Activated CD8-positive, alpha-beta T cell treated with anti-CD3 and anti-CD28 coated beads, Interleukin-2, amount 10 ng/mL, durations not matched to agents 7 days and 5 days (primary cell): ENCODE measurements at places on chromosomes 16 and 17. TPM values are rescaled to one million over a fixed set of nuclear protein-coding genes. Genes with fewer than 3 reads are reported as not detected.

GRCh38 chr16:30885196-30885595, 8.7 kb downstream of the BCL7C start:
- no peaks in the 10 kb centered on the region for H3K27me3 ChIP-seq
- no peak overlapping the region for H3K4me3 ChIP-seq
- no peak overlapping the region for H3K27ac ChIP-seq
- H3K36me3 ChIP-seq, result peaks cover 40% of the 10 kb centered on the region

GRCh38 chr17:32772453-32773025, 104.4 kb downstream of the MYO1D start:
- no peak overlapping the region for H3K4me3 ChIP-seq
- H3K27me3 ChIP-seq, result no peaks in the 10 kb centered on the region
- no peak overlapping the region for H3K27ac ChIP-seq
- H3K4me1 ChIP-seq, result no peaks in the 10 kb centered on the region
- no peak for DNase-seq

TRAF4 gene
- total RNA-seq, result 78.4 TPM

- no peaks in the 10 kb centered on the region for H3K4me1 ChIP-seq
- H3K4me3 ChIP-seq, result no peak overlapping the region
- DNase-seq, result no peak
Observed at GRCh38 chr17:44636562-44636961, 19.7 kb upstream of the MEIOC start.

HSD17B2 gene
- not detected for total RNA-seq

ZFP3 gene
- 3.3 TPM for total RNA-seq

GRCh38 chr17:65027305-65027704, 29.2 kb downstream of the GNA13 start:
- no peaks in the 10 kb centered on the region for H3K27me3 ChIP-seq
- H3K27ac ChIP-seq, result peak overlapping the region; percentile 23
- H3K36me3 ChIP-seq, result peaks cover 42% of the 10 kb centered on the region
- DNase-seq, result peak; percentile 59
- H3K4me1 ChIP-seq, result peaks cover 63% of the 10 kb centered on the region

RNF222 gene
- 0.24 TPM for total RNA-seq

- no peak overlapping the region for H3K27ac ChIP-seq
- H3K4me1 ChIP-seq, result peaks cover 2% of the 10 kb centered on the region
- DNase-seq, result no peak
- H3K27me3 ChIP-seq, result no peaks in the 10 kb centered on the region
- H3K4me3 ChIP-seq, result no peak overlapping the region
Observed at GRCh38 chr16:75029854-75030253, 31.0 kb downstream of the ZNRF1 start.

DNA sequence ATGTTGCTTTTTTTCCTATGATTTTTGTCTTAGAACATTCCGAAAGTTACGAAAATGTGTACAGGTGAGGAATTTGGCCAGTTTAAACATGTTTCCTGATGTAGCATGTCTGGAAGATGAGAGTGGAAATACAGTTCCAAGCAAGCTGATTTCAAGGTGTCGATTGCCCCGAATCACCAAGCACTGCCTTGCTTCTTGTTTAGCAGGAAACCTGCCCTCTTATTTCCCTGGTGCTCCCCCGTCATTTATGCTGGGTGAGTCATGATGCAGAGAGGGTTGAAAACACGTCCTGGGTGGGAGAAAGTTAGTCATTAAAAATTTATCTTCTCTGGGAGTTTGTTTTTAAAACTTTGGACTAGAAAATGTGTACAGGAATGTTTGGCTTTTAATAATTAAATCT, 608.6 kb upstream of the EEF2KMT start:
- H3K36me3 ChIP-seq, result no peaks in the 10 kb centered on the region
- H3K4me3 ChIP-seq, result no peak overlapping the region
- H3K27me3 ChIP-seq, result no peaks in the 10 kb centered on the region
- H3K27ac ChIP-seq, result no peak overlapping the region

TEX14 gene
- total RNA-seq, result 0.10 TPM

DNA sequence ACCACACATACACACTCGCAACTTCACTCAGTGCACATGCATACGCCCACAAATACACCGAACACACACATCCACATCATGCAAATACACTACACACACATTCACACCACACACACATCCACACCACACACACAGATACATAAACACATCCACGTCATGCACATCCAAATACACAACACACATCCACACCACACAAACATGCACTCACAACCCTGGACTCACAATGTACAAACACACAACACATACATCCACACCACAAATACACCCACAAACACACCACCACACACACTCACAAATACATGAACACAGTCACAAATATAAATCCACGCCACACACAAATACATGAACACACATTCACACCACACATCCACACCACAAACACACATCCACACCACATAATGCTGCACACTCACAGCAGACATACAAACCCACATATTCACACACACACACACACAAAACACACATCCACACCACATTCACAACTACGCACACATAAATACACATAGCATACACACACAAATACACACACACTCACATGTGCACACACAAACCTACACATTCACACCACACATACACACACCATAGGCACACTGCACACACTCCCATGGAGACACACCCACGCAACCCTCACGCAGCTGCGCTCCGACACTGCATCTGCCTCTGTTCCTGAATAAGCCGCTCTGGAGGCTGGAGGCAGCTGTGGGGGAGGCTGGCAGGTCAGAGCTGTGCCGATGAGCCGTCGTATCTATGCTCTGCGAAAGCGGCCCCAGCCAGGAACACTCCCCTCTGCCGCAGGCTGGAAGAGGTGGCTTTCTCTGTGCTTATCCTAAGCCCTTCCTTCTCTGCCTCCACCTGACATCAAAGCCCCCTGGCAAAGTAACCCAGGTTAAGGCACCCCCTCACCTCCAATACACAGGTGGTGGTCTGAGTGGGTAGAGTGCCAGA, 141.8 kb downstream of the GRIN2A start:
- H3K4me3 ChIP-seq, result no peak overlapping the region
- no peak overlapping the region for H3K27ac ChIP-seq
- peaks cover 3% of the 10 kb centered on the region for H3K27me3 ChIP-seq
- H3K36me3 ChIP-seq, result no peaks in the 10 kb centered on the region
- H3K4me1 ChIP-seq, result peaks cover 3% of the 10 kb centered on the region

GRCh38 chr16:17356243-17356933, 114.4 kb downstream of the XYLT1 start:
- no peak for DNase-seq
- H3K4me1 ChIP-seq, result peaks cover 88% of the 10 kb centered on the region
- no peak overlapping the region for H3K27ac ChIP-seq
- peaks cover 90% of the 10 kb centered on the region for H3K36me3 ChIP-seq
- H3K27me3 ChIP-seq, result no peaks in the 10 kb centered on the region
- no peak overlapping the region for H3K4me3 ChIP-seq

GPR139 gene
- not detected for total RNA-seq

TBC1D3D gene
- 0.23 TPM for total RNA-seq

- peak within 1 kb of the TSS; percentile 52 for H3K4me3 ChIP-seq
- H3K4me1 ChIP-seq, result peaks cover 2% of the 10 kb centered on the region
- peaks cover 59% of the 10 kb centered on the region for H3K27me3 ChIP-seq
- peak; percentile 75 for DNase-seq
- H3K36me3 ChIP-seq, result no peaks in the 10 kb centered on the region
Observed at GRCh38 chr17:6831661-6832263, at the start of gene TEKT1. TEKT1 (minus strand) TSS chr17:6831729; CDS start chr17:6830376, 1,353 bp downstream.

DNA sequence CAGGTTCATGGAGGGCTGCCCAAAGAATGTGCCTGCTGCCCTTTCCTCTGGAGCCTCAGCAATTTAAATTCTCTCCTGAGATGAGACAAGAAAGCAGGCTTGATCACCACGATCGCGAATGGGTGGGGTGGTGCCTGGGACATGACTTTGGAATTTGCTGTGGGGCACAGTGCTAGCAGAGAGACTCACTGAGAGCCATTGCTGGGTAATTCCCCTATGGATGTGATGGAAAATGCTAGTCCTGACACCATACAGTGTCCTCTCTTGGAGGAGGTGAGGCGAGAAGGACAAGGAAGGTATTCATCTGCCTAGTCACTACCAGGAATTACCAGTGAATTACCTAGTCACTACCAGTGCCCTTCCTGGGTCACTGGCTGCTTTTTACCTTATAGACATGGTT, 15.5 kb downstream of the FAM20A start:
- H3K4me3 ChIP-seq, result no peak overlapping the region
- H3K27me3 ChIP-seq, result peaks cover 3% of the 10 kb centered on the region
- DNase-seq, result no peak
- H3K36me3 ChIP-seq, result no peaks in the 10 kb centered on the region
- H3K4me1 ChIP-seq, result no peaks in the 10 kb centered on the region
- H3K27ac ChIP-seq, result no peak overlapping the region

DNA sequence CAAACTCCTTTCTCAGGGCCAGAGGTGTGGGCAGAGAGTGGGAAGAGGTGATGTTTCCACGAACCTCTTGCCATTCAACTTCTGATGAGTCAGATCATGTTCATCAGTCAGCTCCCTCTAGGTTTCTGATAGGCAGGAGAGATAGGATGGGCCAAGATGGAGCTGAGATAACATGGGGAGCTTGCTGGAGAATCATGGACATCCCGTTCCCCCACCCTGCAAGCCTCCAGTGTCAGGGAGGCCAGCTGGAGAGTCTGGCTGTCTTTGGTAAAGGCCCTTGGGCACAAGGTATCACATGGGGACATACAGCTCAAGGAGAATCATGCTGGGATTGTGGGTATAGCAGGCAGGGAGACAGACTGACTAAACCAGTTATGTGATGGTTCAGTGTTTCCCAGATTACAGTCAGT, 136.0 kb upstream of the IRX3 start:
- no peak overlapping the region for H3K27ac ChIP-seq
- H3K4me1 ChIP-seq, result no peaks in the 10 kb centered on the region
- no peak for DNase-seq
- H3K36me3 ChIP-seq, result no peaks in the 10 kb centered on the region
- H3K27me3 ChIP-seq, result no peaks in the 10 kb centered on the region

MYLK3 gene
- total RNA-seq, result 0.23 TPM

GRCh38 chr16:49564496-49565229, 191.1 kb downstream of the C16orf78 start:
- no peak overlapping the region for H3K27ac ChIP-seq
- H3K27me3 ChIP-seq, result no peaks in the 10 kb centered on the region
- no peak for DNase-seq
- H3K36me3 ChIP-seq, result no peaks in the 10 kb centered on the region
- no peak overlapping the region for H3K4me3 ChIP-seq

TMC8 gene
- total RNA-seq, result 258 TPM

- H3K27me3 ChIP-seq, result peaks cover 6% of the 10 kb centered on the region
- no peak overlapping the region for H3K27ac ChIP-seq
- DNase-seq, result no peak
- H3K4me3 ChIP-seq, result no peak overlapping the region
- no peaks in the 10 kb centered on the region for H3K36me3 ChIP-seq
Observed at GRCh38 chr17:9760266-9760665, 31.1 kb downstream of the DHRS7C start.

RDM1 gene
- total RNA-seq, result 13.9 TPM

KRT37 gene
- total RNA-seq, result not detected

CDH5 gene
- not detected for total RNA-seq

DNA sequence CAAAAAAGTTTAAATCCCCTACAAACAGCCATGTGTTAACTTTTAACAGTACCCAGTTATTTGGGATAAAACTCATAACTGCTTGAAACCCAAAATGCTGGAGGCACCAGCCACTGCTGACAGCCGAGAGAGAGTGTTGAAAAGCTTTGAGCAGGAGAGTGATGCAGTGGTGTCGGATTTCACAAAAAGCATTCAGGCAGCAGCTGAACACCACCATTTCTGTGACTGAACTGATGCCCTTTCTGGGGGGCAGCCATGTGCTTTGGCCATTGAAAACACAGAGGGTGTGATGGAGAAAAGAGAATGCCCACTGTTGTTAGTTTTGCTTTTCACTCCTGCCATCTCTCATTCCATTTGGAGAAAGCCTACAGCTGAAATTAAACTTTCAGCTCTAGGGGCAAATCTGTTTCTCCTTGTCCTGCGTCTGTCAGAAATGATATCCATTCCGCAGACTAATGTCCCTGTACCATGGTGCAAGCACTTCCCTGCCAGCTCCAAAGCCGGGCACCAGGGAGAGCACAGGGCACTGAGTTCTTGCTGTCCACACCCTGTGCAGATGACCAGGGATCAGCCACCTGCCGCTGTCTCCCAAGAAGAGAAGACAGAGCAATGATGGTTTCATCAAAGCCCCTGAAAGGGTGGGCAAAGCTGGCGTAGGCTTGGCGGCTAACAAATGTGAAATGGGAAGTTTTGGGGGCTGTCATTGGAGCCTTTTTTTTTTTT, 16.6 kb upstream of the MLYCD start:
- H3K27ac ChIP-seq, result no peak overlapping the region
- peaks cover 7% of the 10 kb centered on the region for H3K27me3 ChIP-seq
- H3K36me3 ChIP-seq, result no peaks in the 10 kb centered on the region
- H3K4me1 ChIP-seq, result no peaks in the 10 kb centered on the region
- DNase-seq, result no peak

DNA sequence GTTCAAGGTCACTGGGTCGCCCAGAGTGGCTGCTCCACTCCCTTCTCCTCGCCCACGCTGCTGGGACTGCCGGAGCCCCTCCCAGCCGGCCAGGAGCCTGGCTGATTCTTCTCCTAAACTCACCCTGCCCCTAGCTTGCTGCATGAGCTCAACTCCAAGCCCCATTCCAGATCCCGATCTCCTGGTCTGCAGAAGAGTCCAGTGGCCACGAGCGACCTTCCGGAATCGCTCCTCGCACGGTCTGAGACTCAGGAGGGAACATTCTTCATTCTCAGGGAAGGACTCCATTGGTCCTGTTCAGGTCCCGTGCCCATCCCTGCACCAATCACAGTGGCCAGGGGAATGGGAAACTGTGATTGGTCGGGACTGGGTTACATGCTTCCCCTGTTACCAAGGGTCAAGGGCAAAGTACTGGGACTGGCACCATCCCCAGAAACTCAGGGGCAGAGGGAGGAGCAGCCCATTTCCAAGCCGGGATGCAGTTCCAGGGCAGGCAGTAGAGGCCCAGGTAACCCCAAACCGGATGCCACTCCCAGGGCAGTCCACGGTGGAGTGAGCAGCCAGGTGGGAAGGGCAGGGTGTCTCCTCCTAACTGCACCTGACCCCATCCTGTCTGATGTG, 24.5 kb upstream of the CIBAR2 start:
- no peak for DNase-seq
- H3K4me1 ChIP-seq, result peaks cover 10% of the 10 kb centered on the region
- H3K36me3 ChIP-seq, result no peaks in the 10 kb centered on the region

TMEM88 gene
- 1.2 TPM for total RNA-seq

GRCh38 chr16:70804734-70805169, 3.8 kb upstream of the VAC14 start:
- no peak overlapping the region for H3K4me3 ChIP-seq
- H3K4me1 ChIP-seq, result peaks cover 12% of the 10 kb centered on the region
- H3K27me3 ChIP-seq, result peaks cover 4% of the 10 kb centered on the region
- DNase-seq, result no peak
- no peaks in the 10 kb centered on the region for H3K36me3 ChIP-seq
- H3K27ac ChIP-seq, result no peak overlapping the region
